Activated B cell treated with CpG ODN at 0.5 μM for 24 hours (primary cell): ENCODE measurements at places on chromosomes 7 and 10. TPM values are rescaled to one million over a fixed set of nuclear protein-coding genes. Genes with fewer than 3 reads are reported as not detected.
A peak's percentile ranks its signal among the peaks of the same experiment; 100 is the strongest.

GRCh38 chr7:13032084-13032483, 344.7 kb downstream of the ARL4A start:
- H3K36me3 ChIP-seq = no peaks in the 10 kb centered on the region
- H3K27ac ChIP-seq = no peak overlapping the region
- no peak for DNase-seq
- peaks cover 4% of the 10 kb centered on the region for H3K27me3 ChIP-seq
- H3K4me1 ChIP-seq = peaks cover 11% of the 10 kb centered on the region

MLXIPL gene
- not detected in 2 replicates for total RNA-seq

- H3K27me3 ChIP-seq = peaks cover 20% of the 10 kb centered on the region
- H3K36me3 ChIP-seq = peaks cover 10% of the 10 kb centered on the region
- H3K27ac ChIP-seq = no peak overlapping the region
- H3K4me1 ChIP-seq = peaks cover 68% of the 10 kb centered on the region
Measured at GRCh38 chr10:101779544-101780186, 3.6 kb downstream of the NPM3 start.

DNA sequence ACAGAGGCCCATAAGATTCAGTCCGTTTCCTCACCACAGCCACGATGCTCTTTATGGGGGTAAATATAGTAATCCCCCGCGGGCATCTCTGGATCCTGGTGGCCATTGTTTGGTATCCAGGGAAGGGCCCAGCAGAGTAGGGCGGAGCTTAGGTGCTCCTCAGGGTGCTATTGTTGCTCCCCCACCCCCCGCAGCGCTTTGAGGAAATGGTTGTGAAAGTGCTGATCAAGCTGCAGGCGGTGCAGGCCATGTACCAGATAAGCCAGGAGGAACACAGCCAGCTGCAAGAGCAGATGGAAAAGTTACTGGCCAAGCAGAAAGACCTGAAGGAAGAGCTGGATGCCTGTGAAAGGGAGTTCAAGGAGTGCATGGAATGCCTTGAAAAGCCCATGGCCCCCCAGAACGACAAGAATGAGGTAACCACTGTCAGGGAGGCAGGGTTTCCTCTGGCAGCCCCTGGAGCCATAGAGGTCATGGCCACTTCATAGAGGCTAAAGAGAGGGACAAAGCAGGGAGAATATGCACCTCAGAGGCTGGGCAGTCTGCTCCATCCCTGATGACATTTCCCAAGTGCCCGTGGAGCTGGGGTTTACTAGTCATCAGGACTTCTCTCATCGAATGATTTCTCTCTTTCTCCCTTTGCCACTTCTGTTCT, 17.6 kb upstream of the FLNC start:
- no peaks in the 10 kb centered on the region for H3K27me3 ChIP-seq
- H3K4me1 ChIP-seq = no peaks in the 10 kb centered on the region
- H3K4me3 ChIP-seq = no peak overlapping the region
- H3K36me3 ChIP-seq = no peaks in the 10 kb centered on the region

GRCh38 chr7:71851776-71852498, 560.2 kb downstream of the CALN1 start:
- no peak for DNase-seq
- H3K4me3 ChIP-seq = no peak overlapping the region
- no peak overlapping the region for H3K27ac ChIP-seq
- H3K4me1 ChIP-seq = no peaks in the 10 kb centered on the region
- no peaks in the 10 kb centered on the region for H3K36me3 ChIP-seq
- H3K27me3 ChIP-seq = no peaks in the 10 kb centered on the region

- no peak for DNase-seq
- no peaks in the 10 kb centered on the region for H3K36me3 ChIP-seq
- no peak overlapping the region for H3K4me3 ChIP-seq
Measured at GRCh38 chr10:34816501-34817002, 1.5 kb upstream of the PARD3 start.

SCART1 gene
- total RNA-seq = 2.8 TPM in 2 replicates

DNA sequence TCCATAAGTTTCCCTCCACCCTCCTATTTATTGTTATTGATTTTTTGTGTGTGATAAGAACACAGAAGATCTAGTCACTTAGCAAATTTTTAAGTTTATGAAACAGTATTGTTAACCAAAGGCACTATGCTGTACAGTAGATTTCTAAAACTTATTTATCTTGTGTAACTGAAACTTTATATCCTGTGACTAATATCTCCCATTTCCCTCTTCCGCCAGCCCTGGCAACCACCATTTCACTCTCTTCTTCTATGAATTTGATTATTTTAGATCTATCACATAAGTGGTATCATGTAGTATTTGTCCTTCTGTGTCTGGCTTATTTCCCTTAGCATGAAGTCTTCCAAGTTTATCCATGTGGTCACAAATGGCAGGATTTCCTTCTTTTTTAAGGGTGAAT, 144.3 kb upstream of the INHBA start:
- H3K27me3 ChIP-seq = no peaks in the 10 kb centered on the region
- H3K27ac ChIP-seq = no peak overlapping the region
- no peaks in the 10 kb centered on the region for H3K4me1 ChIP-seq
- H3K4me3 ChIP-seq = no peak overlapping the region

DNA sequence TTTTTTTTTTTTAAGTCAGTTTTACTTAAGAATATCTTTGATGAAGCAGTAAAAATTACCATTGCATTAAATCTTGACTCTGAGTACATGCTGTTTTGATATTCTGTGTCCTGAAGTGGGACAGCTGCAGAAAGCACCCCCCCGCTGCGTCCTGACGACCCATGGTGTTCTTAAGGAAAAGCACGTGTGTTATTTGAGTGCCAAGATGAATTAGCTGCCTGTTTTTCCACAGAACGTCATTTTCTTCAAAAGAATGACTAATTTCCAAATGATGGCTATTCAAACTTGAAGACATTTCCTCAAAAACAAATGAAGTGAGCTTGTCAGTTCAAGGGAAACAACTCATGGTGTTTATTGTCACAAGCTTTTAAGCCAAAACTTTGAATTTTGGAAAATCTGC, 45.9 kb downstream of the CREM start:
- H3K27me3 ChIP-seq = no peaks in the 10 kb centered on the region
- no peaks in the 10 kb centered on the region for H3K36me3 ChIP-seq
- H3K27ac ChIP-seq = no peak overlapping the region
- H3K4me1 ChIP-seq = peaks cover 2% of the 10 kb centered on the region
- H3K4me3 ChIP-seq = no peak overlapping the region

- no peak overlapping the region for H3K4me3 ChIP-seq
- H3K27ac ChIP-seq = no peak overlapping the region
- no peak for DNase-seq
- H3K4me1 ChIP-seq = no peaks in the 10 kb centered on the region
- no peaks in the 10 kb centered on the region for H3K36me3 ChIP-seq
Measured at GRCh38 chr10:71029411-71029892, 141.1 kb upstream of the PCBD1 start.

GRCh38 chr7:134703241-134703594, 56.6 kb downstream of the BPGM start:
- no peak overlapping the region for H3K4me3 ChIP-seq
- DNase-seq = no peak
- peaks cover 2% of the 10 kb centered on the region for H3K27me3 ChIP-seq
- H3K4me1 ChIP-seq = no peaks in the 10 kb centered on the region
- H3K27ac ChIP-seq = no peak overlapping the region

DNA sequence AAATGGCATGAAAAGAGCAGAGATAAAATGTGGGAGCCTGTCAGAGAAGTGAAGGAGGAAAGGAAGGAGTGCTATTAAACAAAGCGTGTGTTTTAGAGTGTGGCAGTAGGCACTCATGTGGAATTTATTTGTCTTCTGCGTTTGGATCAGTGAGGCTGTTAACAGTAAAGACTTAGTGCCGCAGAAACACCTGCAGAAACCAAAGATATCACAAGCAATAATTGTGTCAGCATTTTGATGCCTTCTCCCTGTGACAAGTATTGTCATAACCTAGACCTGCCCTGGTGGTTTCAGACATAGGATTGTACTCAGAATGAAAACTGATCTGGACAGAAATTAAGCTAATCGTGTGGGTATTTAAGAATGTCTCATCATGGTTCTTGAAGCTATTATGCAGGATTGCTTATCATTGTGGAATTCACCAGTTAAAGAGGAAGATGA, 191.0 kb downstream of the CAMK1D start:
- DNase-seq = no peak
- H3K4me1 ChIP-seq = peaks cover 61% of the 10 kb centered on the region
- no peak overlapping the region for H3K4me3 ChIP-seq
- no peak overlapping the region for H3K27ac ChIP-seq
- H3K27me3 ChIP-seq = no peaks in the 10 kb centered on the region

FAM237B gene
- total RNA-seq = not detected in 2 replicates

GRCh38 chr10:71657604-71658466, 61.7 kb downstream of the C10orf105 start:
- H3K4me1 ChIP-seq = no peaks in the 10 kb centered on the region
- DNase-seq = no peak
- H3K27me3 ChIP-seq = no peaks in the 10 kb centered on the region
- H3K36me3 ChIP-seq = no peaks in the 10 kb centered on the region
- no peak overlapping the region for H3K27ac ChIP-seq
- H3K4me3 ChIP-seq = no peak overlapping the region

DNA sequence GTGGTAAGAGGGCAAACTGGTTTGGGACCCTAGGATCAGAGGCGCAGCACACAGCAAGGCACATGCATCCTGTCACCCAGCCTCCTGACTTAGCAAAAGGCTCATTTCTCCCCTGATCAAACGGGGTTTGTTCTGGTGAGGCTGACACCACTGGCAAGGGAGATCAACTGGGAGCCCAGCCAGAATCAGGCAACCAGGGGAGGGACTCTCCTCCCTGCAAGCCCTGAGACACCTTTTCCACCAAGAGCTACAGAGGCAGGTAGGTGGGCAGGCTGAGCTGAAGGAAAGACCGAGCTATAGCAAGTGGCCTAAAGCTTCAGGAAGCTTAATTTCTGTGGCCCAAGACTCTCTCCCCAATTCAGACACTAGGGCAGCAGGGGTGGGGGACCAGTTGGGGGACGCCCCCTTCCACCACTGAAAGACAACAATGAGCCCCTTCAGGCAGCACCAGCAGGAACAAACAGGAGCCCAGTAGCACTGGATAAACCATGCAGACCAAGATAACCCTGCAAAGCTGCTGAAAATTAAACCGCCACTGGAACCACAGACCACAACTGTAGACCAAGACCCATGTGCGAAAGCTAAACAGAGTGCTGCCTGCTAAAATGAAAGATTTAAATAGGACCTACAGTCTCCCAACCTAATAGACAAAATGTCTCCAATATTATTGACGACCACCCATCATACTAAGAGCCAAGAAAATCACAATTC, 27.1 kb upstream of the SAR1A start:
- DNase-seq = no peak
- H3K27me3 ChIP-seq = no peaks in the 10 kb centered on the region
- H3K4me1 ChIP-seq = no peaks in the 10 kb centered on the region
- no peak overlapping the region for H3K27ac ChIP-seq
- no peak overlapping the region for H3K4me3 ChIP-seq

SPDYE2 gene
- 0.29 TPM in 1 of 2 replicates, not detected in the other for total RNA-seq

DNA sequence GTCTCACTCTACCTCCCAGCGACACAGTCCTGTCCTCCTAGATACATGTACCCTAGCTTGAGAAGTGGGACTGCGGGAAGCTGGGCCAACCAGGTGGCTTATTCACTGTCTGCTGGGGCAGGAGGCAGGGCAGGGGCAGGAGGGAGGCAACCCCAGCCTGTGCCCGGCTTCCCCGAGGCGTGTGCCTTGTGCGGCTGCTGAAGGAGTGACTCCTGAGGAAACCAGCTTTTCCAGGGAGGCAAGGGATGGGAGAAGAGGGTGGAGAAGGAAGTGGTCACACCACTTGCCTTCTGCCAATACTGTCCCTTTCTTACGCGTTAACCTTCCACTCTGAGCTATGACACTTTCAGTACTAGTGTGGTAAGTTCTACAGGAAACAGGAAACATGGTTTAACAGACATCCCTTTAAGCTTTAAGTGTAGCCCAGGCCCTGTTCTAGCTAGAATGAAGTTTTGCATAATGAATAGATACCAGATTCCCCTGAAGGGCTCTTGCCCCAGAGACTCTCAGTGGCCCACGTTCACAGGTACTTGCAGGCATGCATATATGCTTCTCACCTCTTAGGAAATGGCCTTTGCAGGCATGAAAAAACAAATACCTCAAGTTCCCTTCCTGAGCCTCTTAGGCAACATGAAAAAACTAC, 40.6 kb downstream of the SYPL1 start:
- peaks cover 100% of the 10 kb centered on the region for H3K4me1 ChIP-seq
- peak overlapping the region; percentile 73 for H3K4me3 ChIP-seq
- DNase-seq = peak; percentile 57
- H3K36me3 ChIP-seq = no peaks in the 10 kb centered on the region
- peak overlapping the region; percentile 98 for H3K27ac ChIP-seq

DNA sequence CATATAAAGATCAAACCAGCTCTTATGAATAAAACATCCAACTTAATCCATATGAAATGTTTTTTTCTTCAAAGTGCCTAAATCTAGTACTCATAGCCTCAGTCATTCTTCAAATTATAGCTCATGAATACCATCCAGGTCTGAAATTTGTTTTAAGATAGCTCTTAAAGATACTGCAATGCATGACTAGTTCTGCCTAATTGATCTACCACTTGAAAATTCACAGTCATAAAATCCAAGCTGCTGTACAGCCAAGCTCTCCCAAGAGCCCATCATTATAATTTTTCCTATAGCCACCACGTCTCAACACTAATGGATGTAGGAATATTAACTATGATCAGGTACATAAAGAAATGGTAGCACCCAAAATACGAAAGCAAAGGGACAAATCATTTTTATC, 87.9 kb upstream of the RNF148 start:
- no peak for DNase-seq
- no peak overlapping the region for H3K4me3 ChIP-seq
- H3K27me3 ChIP-seq = no peaks in the 10 kb centered on the region

GRCh38 chr10:33618196-33618595, 283.7 kb upstream of the NRP1 start:
- no peaks in the 10 kb centered on the region for H3K27me3 ChIP-seq
- no peaks in the 10 kb centered on the region for H3K4me1 ChIP-seq
- H3K27ac ChIP-seq = no peak overlapping the region
- DNase-seq = no peak

FXYD4 gene
- not detected in 2 replicates for total RNA-seq

DNA sequence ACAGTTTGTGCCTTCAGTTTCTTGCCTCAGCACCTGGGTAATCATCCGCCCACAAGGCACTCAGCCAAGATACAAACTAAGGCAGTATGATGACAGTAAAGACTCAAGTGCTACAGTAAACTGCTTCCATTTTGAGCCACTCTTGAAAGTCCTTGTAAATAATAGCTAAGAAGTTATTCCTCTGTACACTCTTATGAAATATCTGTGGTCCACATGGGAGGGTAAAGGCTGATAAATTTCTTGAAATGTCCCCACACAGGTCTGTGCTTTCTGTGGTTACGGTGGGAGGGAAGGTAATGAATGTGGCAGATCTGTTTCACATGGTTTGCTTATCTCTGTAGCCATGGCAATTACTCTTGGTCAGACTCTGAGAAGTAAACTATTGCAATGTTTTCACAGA, 551.0 kb upstream of the ZWINT start:
- H3K27ac ChIP-seq = no peak overlapping the region
- no peaks in the 10 kb centered on the region for H3K4me1 ChIP-seq
- H3K27me3 ChIP-seq = no peaks in the 10 kb centered on the region
- no peak for DNase-seq

DNA sequence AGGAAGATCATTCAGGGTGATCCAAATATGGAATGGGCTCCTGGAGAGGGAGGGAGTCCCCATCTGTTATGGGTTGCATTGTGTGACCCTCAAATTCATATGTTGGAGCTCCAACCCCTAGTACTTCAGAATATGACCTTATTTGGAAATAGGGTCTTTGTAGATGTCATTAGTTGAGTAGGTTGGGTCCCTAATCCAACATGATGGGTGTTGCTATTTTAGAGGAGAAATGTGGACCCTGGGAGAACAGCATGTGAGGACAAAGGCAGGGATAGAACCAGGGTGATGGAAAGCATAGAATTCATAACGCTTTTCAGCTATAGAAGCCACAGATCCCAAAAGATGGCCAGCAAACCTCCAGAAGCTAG, 91.5 kb upstream of the SMNDC1 start:
- H3K4me3 ChIP-seq = no peak overlapping the region
- H3K36me3 ChIP-seq = no peaks in the 10 kb centered on the region
- peaks cover 11% of the 10 kb centered on the region for H3K27me3 ChIP-seq
- H3K27ac ChIP-seq = no peak overlapping the region
- peaks cover 10% of the 10 kb centered on the region for H3K4me1 ChIP-seq
